ENCODE measurements at places on chromosomes 4 and X. TPM values are rescaled to one million over a fixed set of nuclear protein-coding genes. Genes with fewer than 3 reads are reported as not detected.

The MAGEH1 gene
- 8.4 TPM for total RNA-seq

The CLTRN gene
- 0.24 TPM for total RNA-seq

GRCh38 chr4:165027762-165028402 is 3.9 kb upstream of the TRIM60 start:
- H3K4me1 ChIP-seq: no peaks in the 10 kb centered on the region
- no peak overlapping the region for H3K27ac ChIP-seq
- H3K36me3 ChIP-seq: no peaks in the 10 kb centered on the region
- no peak overlapping the region for H3K4me3 ChIP-seq

DNA sequence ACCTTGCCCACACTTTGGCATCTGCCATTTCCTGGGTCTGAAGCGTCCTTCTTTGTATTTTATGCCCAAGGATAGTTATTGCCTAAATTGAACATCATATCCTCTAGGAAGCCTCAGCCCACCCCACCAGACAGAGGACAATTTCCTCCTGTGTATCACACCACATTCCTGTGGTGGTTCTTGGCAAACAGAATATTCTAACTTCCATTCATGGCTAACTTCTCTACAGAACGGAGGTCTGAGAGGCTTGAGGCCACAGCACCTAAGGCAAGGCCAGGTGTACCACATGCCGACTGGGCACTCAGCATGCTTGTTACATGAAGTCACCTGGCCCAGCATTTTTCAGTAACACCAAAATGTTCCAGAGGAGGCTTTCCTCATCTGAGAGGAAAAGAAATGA is 42.4 kb downstream of the CD99L2 start:
- H3K4me1 ChIP-seq: no peaks in the 10 kb centered on the region
- no peak overlapping the region for H3K4me3 ChIP-seq
- H3K27me3 ChIP-seq: no peaks in the 10 kb centered on the region
- peaks cover 25% of the 10 kb centered on the region for H3K36me3 ChIP-seq

GRCh38 chrX:129493643-129494042 is 29.6 kb downstream of the SMARCA1 start:
- H3K4me3 ChIP-seq: no peak overlapping the region
- no peaks in the 10 kb centered on the region for H3K4me1 ChIP-seq
- DNase-seq: no peak
- no peaks in the 10 kb centered on the region for H3K36me3 ChIP-seq
- no peak overlapping the region for H3K27ac ChIP-seq

The ZNF81 gene
- 15.3 TPM for total RNA-seq

The PDLIM3 gene
- not detected for total RNA-seq

DNA sequence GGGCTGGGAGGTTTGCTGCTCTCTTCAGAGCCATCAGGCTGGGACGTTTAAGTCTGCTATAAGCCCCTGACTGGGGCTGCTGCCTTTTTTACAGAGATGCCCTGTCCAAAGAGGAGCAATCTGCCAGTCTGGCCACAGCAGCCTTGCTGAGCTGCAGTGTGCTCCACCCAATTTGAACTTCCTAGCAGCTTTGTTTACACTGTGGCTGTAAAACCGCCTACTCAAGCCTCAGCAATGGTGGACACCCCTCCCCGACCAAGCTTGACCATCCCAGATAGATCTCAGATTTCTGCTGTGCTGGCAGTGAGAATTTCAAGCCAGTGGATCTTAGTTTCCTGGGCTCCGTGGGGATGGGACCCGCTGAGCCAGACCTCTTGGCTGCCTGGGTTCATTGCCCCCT is 40.7 kb downstream of the SPATA18 start:
- H3K27ac ChIP-seq: no peak overlapping the region
- no peaks in the 10 kb centered on the region for H3K36me3 ChIP-seq
- DNase-seq: no peak
- peaks cover 6% of the 10 kb centered on the region for H3K27me3 ChIP-seq
- no peaks in the 10 kb centered on the region for H3K4me1 ChIP-seq

The PPP2R3B gene
- 15.4 TPM for total RNA-seq

The WNK3 gene
- 0.46 TPM for total RNA-seq

Data from activated B cell treated with CpG ODN at 0.5 μM for 24 hours (primary cell).